ENCODE measurements at places on chromosomes 5 and 9.

DNA sequence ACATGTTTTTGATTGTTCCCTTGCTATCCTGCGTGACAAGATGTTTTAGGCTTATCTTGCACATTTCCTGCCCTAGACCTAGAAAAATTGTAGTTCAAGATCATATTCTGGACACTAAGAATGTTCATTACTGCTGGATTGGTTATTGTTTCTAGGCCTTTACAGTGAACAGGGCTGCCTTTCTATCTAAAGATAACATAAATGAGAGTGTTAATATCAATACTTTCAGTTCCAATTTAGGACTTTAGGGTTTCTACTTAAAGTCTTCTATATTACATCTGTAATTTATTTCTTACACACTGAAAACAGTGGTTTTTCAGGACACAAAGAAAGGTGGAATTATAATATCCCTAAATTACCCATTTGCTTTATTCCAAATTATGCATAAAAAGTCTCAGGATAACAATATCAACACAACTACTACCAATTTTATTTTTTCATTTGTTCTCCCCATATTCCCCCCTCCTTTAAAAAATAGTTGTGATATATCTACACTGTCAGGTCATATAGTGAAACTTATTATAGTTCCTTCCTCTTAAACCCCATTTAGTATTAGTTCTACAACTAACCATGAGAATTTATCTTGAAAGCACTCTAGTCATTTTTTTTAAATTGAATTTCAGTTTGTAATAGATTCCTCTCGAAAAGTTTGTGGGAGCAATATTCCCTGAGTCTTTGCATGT, 293.9 kb upstream of the RIOK2 start:
- DNase-seq: no peak

GRCh38 chr9:12329623-12329985, 363.6 kb upstream of the TYRP1 start:
- no peak for DNase-seq

DNA sequence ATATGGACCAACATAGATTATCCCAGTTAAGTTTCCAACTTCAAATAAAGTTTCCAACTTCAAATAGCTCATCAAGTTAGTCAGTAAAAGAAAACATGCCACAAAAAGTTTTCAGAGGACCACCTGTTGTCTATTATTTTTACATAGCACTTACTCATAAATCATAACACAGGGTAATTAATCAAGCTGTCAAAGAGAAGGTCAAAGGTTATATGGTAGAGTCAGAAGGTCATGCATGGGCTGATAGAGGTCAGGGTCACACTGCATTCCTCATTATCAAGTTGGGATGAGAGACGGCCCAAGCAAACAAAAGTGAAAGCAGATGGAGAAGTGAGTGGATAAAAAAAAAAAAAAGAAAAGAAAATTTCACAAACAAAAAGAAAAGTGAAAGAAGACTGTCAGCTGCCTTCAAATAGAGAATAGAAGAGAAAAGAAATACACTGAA, 145.5 kb upstream of the POU5F2 start:
- DNase-seq: no peak

GRCh38 chr5:134637116-134637721, 4.6 kb upstream of the SAR1B start:
- no peak for DNase-seq

GRCh38 chr5:172319708-172320441, 36.3 kb upstream of the UBTD2 start:
- no peak for DNase-seq

DNA sequence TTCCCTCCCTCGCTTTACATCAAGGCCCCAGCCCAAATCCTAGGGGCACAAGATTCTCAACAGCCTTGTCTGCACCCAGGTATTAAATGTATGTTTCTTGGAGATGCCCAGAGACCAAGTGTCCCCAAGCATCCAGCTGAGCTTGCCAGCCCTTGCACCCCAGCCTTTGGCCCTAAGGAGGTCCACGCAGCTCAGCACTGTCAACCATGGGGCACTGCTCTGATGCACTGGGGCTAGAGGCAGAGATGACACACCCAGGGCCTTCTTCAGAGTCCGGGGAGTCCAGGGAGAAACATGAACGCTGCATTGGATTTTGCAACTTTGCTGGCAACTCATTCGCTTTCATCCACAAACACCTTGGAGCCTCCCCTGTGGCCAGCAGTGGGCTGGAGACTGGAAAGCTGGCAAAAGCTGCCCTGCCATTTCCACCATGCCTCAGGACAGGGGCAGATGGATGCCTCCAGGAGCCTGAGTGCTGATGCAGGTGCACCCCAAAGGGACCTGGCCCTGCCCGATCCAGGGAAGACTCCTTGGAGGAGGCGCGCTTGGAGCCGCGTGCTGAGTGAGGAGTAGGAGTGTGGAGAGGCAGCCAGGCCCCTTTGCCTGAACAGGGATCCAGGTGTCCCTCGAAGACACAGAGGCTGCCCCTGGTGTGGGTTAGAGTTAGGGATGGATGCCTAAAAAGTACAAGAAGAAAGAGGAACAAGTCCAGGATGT, 19.3 kb downstream of the PAEP start:
- no peak for DNase-seq

DNA sequence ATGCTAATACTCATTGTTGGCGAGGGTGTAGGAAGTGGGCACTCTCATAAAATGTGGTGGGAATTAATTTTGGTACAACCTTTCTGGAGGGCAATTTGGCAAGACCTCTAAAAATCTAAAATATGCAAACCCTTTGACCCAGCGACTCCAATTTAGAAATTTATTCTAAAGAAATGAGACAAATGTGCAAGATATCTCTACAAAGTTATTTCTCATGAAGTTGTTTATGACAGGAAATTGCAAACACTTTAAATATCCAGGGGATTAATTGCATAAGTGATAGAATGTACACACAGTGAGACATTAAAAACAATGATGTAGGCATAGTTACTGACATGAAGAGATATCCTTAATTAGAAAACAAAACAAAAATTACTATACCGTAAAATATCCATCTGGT, 246.3 kb upstream of the MAP3K1 start:
- DNase-seq: no peak

- no peak for DNase-seq
Measured at GRCh38 chr9:84166891-84167290, 173.7 kb downstream of the SLC28A3 start.

DNA sequence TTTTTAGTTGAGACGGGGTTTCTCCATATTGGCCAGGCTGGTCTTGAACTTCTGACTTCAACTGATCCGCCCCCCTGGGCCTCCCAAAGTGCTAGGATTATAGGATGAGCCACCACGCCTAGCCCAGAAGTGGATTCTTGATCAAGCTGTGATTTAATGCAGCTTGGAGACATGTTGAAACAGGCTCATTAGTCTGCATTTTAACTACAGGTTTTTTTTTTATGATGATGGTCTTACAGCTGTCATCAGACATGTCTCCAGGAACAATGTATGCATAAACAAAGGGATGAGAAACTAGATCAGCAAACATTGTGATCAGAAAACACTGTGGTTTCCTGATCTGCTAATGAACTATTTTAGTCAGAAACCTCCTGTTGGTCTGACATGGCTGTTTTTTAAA, 30.0 kb upstream of the PLPP1 start:
- DNase-seq: no peak

- DNase-seq: no peak
Measured at GRCh38 chr5:175463641-175464040, 14.7 kb upstream of the SFXN1 start.

DNA sequence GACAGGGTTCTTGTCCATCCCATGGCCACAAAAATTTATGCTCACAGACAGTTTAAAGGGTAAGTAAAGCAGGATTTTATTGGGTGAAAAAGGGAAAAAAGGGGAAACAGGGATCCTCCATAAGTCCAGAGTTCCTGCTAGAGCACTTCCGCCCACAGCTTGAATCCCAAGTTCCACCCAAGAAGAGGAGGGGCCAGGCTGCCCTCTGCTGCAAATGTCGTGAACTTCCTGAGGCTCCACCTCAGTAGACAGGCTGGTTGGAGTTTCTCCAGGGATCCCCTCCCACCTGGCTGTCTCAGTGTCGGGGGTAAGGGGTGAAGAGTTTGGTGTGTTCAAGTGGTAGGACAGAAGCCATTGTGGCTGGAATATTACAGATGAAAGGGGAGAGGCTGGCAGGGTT, 275.0 kb upstream of the SGCD start:
- no peak for DNase-seq

GRCh38 chr9:82988488-82988887, 74.5 kb downstream of the RASEF start:
- DNase-seq: no peak

- DNase-seq: no peak
Measured at GRCh38 chr5:18487928-18488480, 853.7 kb downstream of the TAF11L14 start.

- no peak for DNase-seq
Measured at GRCh38 chr9:69136779-69137178, 37.3 kb upstream of the TJP2 start.

GRCh38 chr5:132951897-132952296, 11.5 kb downstream of the AFF4 start:
- DNase-seq: no peak

- no peak for DNase-seq
Measured at GRCh38 chr5:149809931-149810691, 80.0 kb downstream of the PPARGC1B start.

Data from activated CD4-positive, CD25-positive, alpha-beta regulatory T cell treated with anti-CD3 and anti-CD28 coated beads, Interleukin-2, amount 50 U/mL, for 16 hours (primary cell).